ENCODE measurements at places on chromosomes 6 and 20.
A peak's percentile ranks its signal among the peaks of the same experiment; 100 is the strongest.

GRCh38 chr6:29553268-29554057 lies 6.1 kb downstream of the UBD start:
- peak; percentile 30 for DNase-seq

GRCh38 chr20:420721-421574 lies 12.8 kb downstream of the RBCK1 start:
- no peak for DNase-seq

DNA sequence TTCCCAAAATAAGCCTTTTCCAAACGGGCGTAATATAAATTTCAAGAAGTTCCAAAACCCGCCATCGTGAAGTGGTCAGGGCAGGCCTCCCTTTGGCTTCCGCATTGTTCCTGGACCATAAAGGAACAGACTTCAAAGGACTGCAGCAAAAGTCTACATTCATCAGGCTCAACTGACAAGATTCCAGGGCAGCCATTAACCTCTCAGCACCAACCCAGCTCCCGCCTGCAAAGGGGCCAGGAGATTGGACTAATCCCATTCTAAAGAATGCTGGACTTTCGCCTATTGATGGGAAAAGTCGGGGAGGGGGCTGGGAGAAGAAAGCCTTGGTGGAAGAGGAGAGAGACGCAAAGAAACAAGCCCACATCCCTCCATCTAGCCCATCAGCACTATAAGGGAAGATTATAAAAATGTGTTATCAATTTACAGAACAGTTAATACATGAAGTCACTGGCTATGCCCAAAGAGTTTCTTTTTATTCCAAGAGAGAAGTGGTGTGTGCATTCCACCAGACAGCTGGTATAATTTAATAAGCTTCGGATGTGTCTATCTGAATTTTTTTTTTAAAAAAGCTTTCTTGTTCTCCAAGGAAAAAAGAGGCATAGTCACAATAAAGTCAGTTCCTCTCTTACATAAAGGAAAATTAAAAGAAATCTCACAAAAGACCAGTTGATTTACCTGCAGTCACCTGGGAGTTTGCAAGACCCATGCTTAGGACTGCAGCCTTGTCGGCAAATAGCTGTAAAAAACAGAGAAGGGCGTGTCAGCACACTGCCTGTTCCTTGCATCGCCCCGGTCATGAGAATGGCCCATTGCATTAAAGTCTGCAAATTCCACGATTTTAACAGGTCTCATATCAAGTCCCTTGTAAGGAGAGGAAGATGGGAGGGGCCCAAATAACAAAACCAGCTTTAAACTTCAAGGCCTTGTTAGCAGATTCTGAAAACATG lies 17.8 kb downstream of the JAG1 start:
- no peak for DNase-seq

- DNase-seq = no peak
Observed at GRCh38 chr20:45359069-45359405, 3.9 kb upstream of the SYS1 start.

GRCh38 chr6:107493158-107494057 lies 3.5 kb downstream of the SOBP start:
- DNase-seq = no peak

- DNase-seq = peak; percentile 26
Observed at GRCh38 chr20:34579979-34580940, 21.7 kb downstream of the MAP1LC3A start.

- DNase-seq = no peak
Observed at GRCh38 chr6:96450770-96451130, 70.9 kb upstream of the UFL1 start.

Measured in activated naive CD4-positive, alpha-beta T cell treated with anti-CD3 and anti-CD28 coated beads for 36 hours (primary cell).